ENCODE measurements at places on chromosomes 11 and 22.

- no peaks in the 10 kb centered on the region for H3K36me3 ChIP-seq
- H3K27me3 ChIP-seq = no peaks in the 10 kb centered on the region
- DNase-seq = no peak
These were observed 55.5 kb downstream of the LARGE1 start for GRCh38 chr22:33864723-33865130.

GRCh38 chr11:1305063-1305495 is 4.4 kb downstream of the TOLLIP start:
- no peak overlapping the region for H3K4me3 ChIP-seq
- H3K4me1 ChIP-seq = peaks cover 53% of the 10 kb centered on the region
- H3K27me3 ChIP-seq = no peaks in the 10 kb centered on the region
- DNase-seq = no peak

GRCh38 chr22:17589810-17590375 is 26.6 kb downstream of the SLC25A18 start:
- H3K4me1 ChIP-seq = no peaks in the 10 kb centered on the region
- no peak for DNase-seq
- no peak overlapping the region for H3K4me3 ChIP-seq
- H3K27ac ChIP-seq = no peak overlapping the region
- peaks cover 41% of the 10 kb centered on the region for H3K36me3 ChIP-seq

- H3K4me3 ChIP-seq = peak overlapping the region; percentile 54
- H3K27me3 ChIP-seq = no peaks in the 10 kb centered on the region
- peak overlapping the region; percentile 23 for H3K27ac ChIP-seq
- DNase-seq = no peak
These were observed 783 bp upstream of the ANKRD54 start for GRCh38 chr22:37844904-37845329.

DNA sequence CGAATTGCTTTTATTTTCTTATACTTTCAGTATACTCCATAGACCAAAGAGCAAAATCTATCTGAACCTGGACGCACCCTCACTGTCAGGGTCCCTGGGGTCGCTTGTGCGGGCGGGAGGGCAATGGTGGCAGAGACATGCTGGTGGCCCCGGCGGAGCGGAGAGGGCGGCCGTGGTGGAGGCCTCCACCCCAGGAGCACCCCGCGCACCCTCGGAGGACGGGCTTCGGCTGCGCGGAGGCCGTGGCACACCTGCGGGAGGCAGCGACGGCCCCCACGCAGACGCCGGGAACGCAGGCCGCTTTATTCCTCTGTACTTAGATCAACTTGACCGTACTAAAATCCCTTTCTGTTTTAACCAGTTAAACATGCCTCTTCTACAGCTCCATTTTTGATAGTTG is 1077.4 kb downstream of the BRD1 start:
- H3K4me1 ChIP-seq = no peaks in the 10 kb centered on the region
- no peak for DNase-seq
- H3K4me3 ChIP-seq = no peak overlapping the region
- H3K27me3 ChIP-seq = no peaks in the 10 kb centered on the region
- H3K36me3 ChIP-seq = no peaks in the 10 kb centered on the region

GRCh38 chr11:46200537-46201281 is 76.8 kb upstream of the CREB3L1 start:
- peaks cover 7% of the 10 kb centered on the region for H3K27me3 ChIP-seq
- H3K4me1 ChIP-seq = no peaks in the 10 kb centered on the region
- no peaks in the 10 kb centered on the region for H3K36me3 ChIP-seq
- no peak for DNase-seq

DNA sequence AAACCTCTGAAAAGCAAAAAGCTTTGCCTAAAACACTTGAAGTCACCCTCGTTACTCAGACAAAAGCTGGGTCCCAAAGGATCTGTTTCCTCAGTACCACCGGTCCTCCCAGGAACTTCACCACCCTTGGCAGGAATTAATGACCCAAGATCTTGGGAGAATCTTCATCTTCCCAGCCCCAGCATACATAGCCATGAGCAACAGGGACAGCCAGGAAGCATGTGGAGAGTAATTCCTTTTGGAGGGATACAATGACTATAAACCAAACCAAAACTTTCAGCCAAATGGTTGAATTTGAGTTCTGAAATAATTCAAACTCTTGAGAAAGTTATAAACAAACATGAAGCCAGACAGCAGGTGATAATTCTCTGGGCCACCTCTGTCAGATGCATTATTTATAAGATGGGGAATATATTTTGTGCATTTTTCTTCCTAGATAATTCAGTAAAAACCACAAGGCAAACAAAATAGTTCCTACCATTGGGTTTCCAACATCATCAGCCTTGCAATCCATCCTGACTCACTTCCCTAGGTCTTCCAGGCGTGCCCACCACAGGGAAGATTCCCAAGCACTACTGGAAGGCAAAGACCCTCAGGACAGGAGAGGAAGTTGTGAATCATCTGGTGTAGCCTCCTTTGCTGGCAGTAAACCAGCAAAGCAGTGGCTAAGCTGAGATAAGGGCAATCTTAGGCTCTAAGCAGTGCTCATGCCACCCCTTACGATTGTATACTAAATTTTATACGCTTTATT is 71.7 kb upstream of the DRD2 start:
- no peak overlapping the region for H3K27ac ChIP-seq
- H3K36me3 ChIP-seq = no peaks in the 10 kb centered on the region
- no peak for DNase-seq
- H3K4me3 ChIP-seq = no peak overlapping the region
- peaks cover 5% of the 10 kb centered on the region for H3K27me3 ChIP-seq
- H3K4me1 ChIP-seq = no peaks in the 10 kb centered on the region

DNA sequence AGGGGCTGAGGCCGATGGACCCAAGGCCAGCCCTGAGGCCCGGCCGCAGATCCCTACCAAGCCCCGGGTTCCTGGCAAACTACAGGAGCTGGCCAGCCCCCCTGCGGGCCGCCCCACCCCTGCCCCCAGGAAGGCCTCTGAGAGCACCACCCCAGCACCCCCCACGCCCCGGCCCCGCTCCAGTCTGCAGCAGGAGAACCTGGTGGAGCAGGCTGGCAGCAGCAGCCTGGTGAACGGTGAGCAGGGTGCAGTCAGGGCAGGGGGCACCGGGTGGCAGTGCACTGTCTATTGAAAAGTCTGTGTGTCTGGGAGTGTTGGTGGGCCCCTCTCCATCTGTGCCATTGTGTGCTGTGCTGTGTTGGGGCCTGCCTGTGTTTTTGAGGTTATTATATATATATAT is 16.1 kb downstream of the MICALL1 start:
- no peak overlapping the region for H3K27ac ChIP-seq
- DNase-seq = no peak
- no peaks in the 10 kb centered on the region for H3K27me3 ChIP-seq
- peaks cover 52% of the 10 kb centered on the region for H3K36me3 ChIP-seq
- peaks cover 4% of the 10 kb centered on the region for H3K4me1 ChIP-seq

- H3K36me3 ChIP-seq = no peaks in the 10 kb centered on the region
- H3K4me3 ChIP-seq = no peak overlapping the region
- no peak for DNase-seq
- peaks cover 4% of the 10 kb centered on the region for H3K4me1 ChIP-seq
These were observed 41.0 kb upstream of the CD44 start for GRCh38 chr11:35097814-35098455.

DNA sequence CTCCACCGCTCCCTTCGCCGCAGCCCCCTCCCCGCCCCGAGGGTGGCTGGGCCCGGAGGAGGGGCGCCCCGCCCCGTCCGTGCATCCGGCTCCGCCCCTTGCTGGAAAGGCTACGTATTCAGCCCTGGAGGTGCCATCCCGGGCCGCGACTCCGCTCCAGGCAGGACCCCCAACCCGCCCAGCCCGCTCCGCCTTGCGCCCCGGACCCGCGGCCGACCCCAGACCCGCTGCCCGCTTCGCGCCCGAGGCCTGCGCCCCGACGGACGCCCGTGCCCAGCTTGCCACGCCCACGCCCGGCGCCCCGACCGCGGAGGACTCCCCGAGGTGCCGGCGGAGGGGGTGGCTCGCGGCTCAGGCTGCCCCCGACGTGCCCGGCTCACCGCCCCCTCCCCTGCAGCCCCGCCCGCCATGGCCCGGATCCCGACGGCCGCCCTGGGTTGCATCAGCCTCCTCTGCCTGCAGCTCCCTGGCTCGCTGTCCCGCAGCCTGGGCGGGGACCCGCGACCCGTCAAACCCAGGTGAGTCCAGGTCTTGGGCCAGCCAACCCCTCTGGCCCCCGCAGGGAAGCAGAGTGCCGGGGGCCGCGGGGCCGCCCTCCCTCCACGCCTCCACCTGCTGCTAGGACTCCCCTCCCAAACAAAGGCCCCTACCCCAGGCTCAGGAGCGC is at the start of gene ADM2:
ADM2 (plus strand) TSS at position 104 of the 667 bp plus-strand sequence; CDS start at position 409, 305 bp downstream.
- H3K27me3 ChIP-seq = no peaks in the 10 kb centered on the region
- no peak within 1 kb of the TSS for H3K27ac ChIP-seq
- peak; percentile 66 for DNase-seq
- no peaks in the 10 kb centered on the region for H3K36me3 ChIP-seq

DNA sequence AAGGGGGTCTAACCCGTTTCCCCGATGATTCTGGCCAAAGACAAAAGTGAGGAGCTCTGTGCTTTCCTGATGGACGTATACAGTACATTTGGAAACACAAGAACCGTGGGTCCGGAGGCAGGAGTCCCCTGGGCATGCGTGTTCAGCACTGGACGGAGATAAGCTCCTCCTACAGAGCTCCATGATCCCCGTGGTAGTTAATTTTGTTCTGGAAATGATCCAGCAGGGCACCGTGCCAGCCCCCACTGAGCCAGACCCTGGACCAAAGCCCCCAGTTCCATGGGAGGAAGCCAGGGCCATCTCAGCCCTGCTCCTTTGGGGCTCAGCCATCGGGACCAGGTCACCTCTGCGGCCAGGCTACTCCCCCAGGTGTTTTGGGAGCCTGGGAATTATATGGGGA is 83.3 kb downstream of the TRMU start:
- H3K36me3 ChIP-seq = no peaks in the 10 kb centered on the region
- no peak overlapping the region for H3K4me3 ChIP-seq

DNA sequence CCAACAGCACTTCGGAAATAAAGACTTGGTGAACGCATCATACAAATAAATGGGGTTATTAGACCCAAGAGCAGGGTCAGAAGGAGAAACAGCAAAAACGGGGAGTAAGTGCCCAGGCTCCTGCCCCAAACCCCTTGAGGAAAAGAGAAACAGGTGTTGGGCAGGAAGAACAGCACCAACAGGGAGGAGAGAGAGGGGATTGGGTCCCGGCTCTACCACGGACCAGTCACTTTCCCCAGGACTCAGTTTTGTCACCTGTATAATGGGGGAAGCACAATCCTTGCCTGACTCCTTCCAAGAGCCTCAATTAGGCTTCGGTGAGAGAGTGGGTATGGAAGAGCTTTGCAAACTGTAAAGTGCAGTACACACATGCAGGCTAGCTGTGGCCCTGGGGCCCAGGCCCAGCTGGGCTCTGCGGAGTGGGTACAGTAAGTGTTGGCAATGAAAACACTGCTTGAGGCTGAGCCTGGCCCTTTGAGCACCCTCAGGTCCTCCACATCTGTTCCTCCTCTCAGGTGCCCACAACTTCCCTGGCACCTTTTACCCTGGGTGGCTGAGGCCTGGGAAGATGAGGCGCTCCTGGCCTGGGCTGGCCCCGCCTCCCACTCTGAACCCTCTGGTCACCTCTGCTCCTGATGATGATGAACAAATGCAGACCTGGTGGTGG is 8.9 kb downstream of the SLC29A2 start:
- no peak overlapping the region for H3K27ac ChIP-seq
- H3K27me3 ChIP-seq = no peaks in the 10 kb centered on the region
- no peaks in the 10 kb centered on the region for H3K4me1 ChIP-seq
- no peak for DNase-seq

DNA sequence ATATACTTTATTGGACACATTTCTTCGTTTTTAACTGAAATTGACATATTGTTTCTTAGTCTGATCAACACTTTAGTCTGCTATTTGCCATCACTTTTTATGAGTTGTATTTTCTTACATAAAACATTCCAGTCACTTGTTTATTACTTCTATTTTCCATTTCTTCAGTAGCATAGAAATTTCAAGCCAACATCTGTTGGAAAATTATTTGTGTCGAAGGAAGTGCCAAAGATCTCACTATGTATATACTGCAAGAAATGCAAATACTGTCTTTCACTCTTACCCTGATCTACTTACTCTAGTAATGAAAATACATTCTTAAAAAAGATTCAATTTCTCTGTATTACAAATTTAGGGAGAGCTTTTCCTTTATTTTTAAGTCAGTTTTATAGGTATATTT is 105.9 kb downstream of the SLC17A6 start:
- H3K27me3 ChIP-seq = no peaks in the 10 kb centered on the region
- H3K36me3 ChIP-seq = no peaks in the 10 kb centered on the region
- H3K27ac ChIP-seq = no peak overlapping the region
- no peak overlapping the region for H3K4me3 ChIP-seq
- H3K4me1 ChIP-seq = no peaks in the 10 kb centered on the region
- no peak for DNase-seq

- H3K36me3 ChIP-seq = no peaks in the 10 kb centered on the region
- H3K4me1 ChIP-seq = no peaks in the 10 kb centered on the region
- DNase-seq = no peak
- H3K27ac ChIP-seq = no peak overlapping the region
- H3K27me3 ChIP-seq = no peaks in the 10 kb centered on the region
These were observed 76.9 kb upstream of the API5 start for GRCh38 chr11:43234881-43235280.

DNA sequence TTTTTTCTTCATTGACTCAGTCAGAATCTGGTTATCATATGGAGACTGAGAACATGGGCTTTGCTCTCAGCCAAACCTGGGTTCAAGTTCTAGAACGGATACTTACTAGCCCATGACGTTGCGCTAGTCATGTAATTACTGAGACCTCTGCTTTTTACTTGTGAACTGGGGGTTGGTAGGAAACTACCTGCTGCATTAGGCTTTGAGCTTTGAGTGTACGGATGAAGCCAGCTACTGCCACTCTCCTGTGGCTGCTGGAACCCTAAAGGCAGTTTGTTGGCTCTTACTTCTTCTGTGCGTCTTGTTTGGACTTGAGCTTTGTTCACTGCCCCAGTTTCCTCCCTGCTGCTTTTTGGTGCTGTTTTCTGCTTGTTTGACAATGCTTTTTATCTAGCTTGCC is 18.1 kb downstream of the PPP6R2 start:
- H3K27me3 ChIP-seq = no peaks in the 10 kb centered on the region
- H3K27ac ChIP-seq = no peak overlapping the region
- H3K4me3 ChIP-seq = no peak overlapping the region
- no peak for DNase-seq
- H3K4me1 ChIP-seq = peaks cover 29% of the 10 kb centered on the region
- H3K36me3 ChIP-seq = peaks cover 6% of the 10 kb centered on the region

- peak overlapping the region; percentile 66 for H3K27ac ChIP-seq
- DNase-seq = no peak
- peaks cover 49% of the 10 kb centered on the region for H3K4me1 ChIP-seq
- no peaks in the 10 kb centered on the region for H3K36me3 ChIP-seq
These were observed 942 bp upstream of the TSPAN18 start for GRCh38 chr11:44725757-44726282.

DNA sequence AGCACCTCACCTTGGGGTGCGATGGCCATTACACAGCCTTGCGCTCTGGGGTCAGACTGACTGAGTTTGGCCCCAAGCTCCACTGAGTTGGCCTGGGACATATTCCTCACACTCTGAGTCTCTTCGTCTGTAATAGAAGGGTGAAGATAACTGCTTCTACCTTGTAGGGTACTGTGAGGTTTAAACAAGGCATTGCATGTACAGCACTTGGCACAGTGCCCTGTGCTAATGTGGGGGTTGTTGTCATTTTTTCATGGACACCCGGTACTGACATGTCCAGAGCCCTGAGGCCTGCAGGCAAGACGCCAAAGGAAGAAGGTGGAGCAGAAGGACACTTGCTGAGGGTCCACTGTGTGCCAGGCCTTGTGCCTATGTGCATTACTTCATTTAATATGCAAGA is 50.7 kb downstream of the OTOG start:
- no peaks in the 10 kb centered on the region for H3K4me1 ChIP-seq
- H3K27ac ChIP-seq = no peak overlapping the region
- H3K4me3 ChIP-seq = no peak overlapping the region
- peaks cover 4% of the 10 kb centered on the region for H3K27me3 ChIP-seq

All from CD4-positive, alpha-beta T cell (primary cell).